ENCODE measurements at places on chromosomes 7 and 10.

DNA sequence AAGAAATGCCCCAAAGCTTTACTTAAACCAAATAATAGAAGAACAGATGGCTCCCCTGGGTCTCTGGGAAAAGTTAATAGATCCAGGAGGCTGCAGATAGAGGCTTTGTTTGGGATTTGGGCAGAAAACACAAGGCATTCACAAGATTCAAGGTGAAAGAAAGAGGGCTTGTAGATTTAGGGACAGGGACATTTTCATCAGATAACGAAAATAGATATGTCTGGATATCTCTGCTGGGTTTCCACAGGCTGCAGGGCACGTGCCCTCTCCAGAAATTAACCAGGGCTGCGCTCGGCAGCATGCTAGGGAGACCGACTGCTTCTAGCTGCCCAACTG is 14.9 kb downstream of the CARD11 start:
- DNase-seq: no peak

DNA sequence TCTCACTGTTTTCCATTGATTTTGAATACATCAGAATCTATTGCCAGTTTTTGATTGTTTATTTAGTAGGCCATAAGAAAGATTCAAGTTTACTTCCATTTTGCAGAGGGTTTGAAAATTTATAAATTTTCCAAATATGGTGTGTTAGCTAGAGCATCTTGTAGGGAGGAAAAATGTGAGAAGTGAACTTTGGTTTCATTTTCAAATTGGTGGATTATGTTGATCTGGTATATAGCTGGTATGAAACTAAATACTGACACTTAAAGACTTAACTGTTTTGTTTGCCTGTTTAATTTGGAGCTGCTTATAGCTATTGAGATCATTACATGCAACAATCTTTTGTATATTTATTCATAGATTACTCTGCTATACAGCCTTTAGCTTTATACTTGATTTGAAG is 108.1 kb downstream of the ADAM22 start:
- no peak for DNase-seq

- no peak for DNase-seq
Measured at GRCh38 chr10:22779331-22780019, 65.1 kb upstream of the PIP4K2A start.

DNA sequence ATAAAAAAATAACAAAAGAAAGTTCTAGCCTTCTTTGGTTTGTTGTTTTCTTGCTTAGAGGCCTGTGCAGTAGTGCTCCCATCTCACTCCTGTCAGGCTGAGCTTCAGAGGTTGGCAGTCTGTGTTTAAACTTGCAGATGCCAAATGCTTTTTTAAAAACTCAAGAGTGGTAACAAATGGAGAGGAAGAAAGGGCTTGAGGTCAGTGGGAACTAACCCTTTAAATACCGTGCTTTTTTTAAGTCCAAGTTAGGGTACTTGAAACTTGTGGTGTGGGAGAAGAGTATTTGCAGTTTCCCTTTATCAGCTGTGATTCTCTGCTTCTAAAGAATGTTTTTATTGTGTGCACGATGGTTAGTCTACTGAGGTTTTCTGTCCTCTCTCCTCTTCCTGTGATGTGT is 29.4 kb downstream of the ZRANB1 start:
- no peak for DNase-seq

DNA sequence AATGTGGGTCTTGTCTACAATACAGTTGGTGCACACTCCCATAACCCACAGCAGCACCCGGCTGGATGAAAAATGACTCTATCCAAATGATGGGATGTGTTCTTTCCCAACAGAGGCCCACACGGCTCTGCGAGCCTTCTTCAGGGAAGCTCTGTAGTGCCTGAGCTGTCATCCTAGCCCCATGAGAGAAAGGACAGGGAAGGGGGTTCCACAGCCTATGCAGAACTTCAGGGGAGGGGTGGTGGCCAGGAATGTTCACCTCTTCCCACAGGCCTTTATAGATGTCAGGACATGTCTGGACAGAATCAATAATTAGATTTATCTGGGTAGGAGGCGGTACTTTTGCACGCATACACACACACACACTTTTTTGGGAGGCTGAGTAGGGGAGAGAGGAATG is 109.0 kb downstream of the JCAD start:
- DNase-seq: no peak

- no peak for DNase-seq
Measured at GRCh38 chr7:121800916-121801675, 71.9 kb upstream of the PTPRZ1 start.

GRCh38 chr7:123573896-123574467 is 16.4 kb upstream of the NDUFA5 start:
- no peak for DNase-seq

DNA sequence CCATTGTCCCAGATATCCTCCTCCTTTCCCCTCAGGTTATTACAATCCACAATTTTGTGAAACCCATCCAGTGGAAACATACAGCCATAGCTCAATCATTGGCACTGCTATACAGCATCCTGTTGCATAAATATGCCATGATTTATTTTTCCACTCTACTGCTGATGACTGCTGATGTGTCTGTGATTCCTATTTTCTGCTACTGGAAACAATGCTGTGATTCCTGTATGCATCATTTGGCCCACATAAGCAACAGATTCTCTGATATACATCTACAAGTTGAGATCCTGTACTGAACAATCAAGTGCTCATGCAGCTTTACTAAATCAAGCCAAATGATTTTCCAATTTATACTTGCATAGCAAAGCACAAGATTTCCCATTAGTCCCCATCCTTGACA is 39.6 kb downstream of the CUL2 start:
- DNase-seq: no peak

- no peak for DNase-seq
Measured at GRCh38 chr7:135147899-135148721, at the start of gene TMEM140. Gene TMEM140 (plus strand): TSS chr7:135148072. CDS start chr7:135164442, 16,370 bp downstream.

GRCh38 chr7:5199841-5200240 is 9.8 kb downstream of the WIPI2 start:
- no peak for DNase-seq

DNA sequence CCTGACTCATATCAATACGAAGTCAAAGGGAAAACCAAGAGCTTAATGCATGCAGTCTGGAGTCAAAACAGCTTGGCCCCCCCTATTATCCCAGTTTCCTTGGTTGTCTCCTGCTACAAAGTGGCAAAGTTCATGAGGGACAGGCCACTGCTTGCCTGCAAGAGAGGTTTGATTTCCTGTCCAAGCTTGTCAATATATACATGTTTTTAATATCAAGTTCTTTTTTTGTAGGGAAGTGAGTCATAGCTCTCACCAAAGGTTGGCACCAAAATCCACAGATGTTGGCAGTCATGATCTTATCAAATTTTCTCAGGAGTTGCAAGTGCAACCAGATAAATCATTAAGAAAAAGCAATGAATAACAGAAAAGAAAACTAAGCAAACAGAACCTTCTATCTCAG is 176.8 kb downstream of the COBL start:
- DNase-seq: no peak

GRCh38 chr10:88042160-88043100 is 179.0 kb downstream of the PTEN start:
- DNase-seq: no peak

- no peak for DNase-seq
Measured at GRCh38 chr10:63528084-63528744, 7.0 kb downstream of the REEP3 start.

DNA sequence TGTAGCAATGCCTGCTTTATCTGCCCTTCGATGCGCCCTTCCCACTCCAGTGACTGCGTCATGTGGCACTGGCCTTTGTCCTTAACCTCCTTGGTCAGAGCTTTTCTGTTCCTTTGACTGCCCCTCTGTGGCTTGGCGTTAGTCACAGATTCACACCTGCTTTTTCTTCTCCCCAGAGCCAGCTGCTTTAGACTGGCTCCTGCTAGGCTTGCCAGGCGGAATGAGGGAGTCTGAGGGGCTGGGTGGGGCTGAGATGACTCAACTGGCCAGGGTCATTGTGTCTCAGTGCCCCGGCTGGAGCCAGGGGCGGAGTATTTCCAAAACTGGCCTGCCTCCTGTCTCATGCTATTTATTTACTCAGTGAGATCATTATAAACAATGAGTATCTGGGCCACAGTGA is 194.1 kb downstream of the EMX2 start:
- no peak for DNase-seq

GRCh38 chr7:51645702-51646298 is 329.2 kb upstream of the COBL start:
- no peak for DNase-seq

DNA sequence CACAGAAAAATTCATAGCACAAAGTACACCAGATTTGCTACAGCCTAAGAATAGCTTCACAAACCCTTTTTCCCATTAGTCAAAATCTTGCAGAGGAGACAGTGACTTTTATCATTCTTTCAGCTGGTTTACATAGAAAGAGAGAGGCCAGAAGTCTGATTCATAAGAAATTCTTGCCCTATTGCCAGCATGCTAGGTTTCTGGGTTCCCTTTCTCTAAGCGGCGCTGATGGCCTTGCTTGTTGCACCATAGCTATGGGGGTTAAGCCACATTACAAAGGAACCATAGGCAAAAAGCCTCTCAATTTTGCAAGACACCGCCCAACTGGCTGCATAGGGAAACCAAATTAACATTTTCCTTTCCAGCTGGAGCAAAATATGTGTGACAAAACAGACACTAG is 87.4 kb downstream of the ZNF467 start:
- no peak for DNase-seq

GRCh38 chr10:86169506-86170254 is 196.9 kb downstream of the GRID1 start:
- no peak for DNase-seq

- no peak for DNase-seq
Measured at GRCh38 chr10:57905861-57906260, 361.8 kb downstream of the IPMK start.

DNA sequence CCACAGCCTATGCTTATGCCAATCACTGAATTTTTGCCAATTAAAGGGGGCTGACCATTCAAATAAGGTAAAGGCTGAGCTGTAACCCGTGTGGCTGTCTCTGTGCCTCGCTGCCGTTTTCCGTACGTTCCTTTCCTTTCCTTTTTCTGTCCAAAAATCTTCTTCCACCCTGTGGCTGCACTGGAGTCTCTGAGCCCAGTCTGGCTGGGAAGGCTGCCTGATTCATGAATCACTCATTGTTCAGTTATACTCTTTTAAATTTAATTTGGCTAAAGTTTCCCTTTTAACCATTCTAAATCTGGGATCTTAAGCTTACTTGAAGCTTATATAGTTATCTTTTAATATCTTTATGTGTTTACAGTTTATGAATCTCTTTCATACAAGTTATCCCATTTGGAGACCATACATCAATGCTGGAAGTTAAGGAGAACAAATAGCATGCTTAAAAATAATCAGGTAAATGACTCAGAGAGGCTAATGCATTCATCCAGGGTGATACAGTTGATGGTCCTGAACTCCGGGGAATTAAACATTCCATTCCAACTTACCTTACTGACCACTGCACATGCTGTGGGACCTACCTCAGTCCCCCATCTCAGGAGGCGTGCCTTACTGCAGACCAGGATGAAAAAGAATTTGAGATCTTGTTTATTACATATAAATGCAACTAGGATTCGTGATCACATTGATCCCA is 385.3 kb upstream of the ADARB2 start:
- DNase-seq: no peak

DNA sequence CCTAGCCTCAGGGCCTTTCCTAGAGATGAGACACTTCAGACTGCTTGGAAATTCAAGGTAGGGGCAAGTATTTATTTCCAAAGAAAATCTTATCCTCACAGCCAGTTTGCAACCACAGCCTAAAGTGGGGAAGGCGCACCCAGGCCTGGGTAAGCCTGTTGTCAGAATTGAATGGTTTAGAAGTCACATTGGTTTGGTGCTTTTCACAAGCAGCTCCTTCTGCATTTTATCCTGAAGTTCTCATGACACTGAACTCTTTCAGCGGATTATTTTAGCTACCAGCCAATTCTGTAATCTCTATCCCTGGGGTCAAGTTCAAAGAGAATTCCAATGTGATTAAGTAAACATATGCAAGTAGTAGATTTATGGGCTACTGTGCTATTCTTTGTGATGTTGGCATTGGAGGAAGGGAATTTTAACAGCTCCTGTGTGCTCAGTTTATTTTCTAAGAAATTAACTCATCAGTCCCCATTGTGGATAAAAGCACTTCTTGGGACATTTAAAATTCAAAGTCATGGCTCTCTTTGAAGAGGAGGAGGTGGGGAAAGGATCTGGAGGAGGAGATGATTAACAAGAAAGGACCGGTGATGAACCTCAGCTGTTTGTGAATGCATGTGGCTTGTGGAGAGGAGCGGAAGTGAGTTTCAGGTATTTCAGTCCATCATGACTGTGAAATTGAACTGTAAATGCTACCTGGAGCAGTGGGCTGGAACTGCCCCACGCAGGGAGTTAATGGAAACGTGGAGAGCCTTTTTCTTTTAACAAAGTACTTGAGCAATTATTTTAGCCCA is 90.2 kb upstream of the CACUL1 start:
- no peak for DNase-seq

GRCh38 chr7:153858355-153858754 is 193.8 kb upstream of the DPP6 start:
- DNase-seq: no peak

- no peak for DNase-seq
Measured at GRCh38 chr10:64773357-64773756, 1252.2 kb downstream of the REEP3 start.

- no peak for DNase-seq
Measured at GRCh38 chr7:6533893-6534495, 17.3 kb downstream of the GRID2IP start.

DNA sequence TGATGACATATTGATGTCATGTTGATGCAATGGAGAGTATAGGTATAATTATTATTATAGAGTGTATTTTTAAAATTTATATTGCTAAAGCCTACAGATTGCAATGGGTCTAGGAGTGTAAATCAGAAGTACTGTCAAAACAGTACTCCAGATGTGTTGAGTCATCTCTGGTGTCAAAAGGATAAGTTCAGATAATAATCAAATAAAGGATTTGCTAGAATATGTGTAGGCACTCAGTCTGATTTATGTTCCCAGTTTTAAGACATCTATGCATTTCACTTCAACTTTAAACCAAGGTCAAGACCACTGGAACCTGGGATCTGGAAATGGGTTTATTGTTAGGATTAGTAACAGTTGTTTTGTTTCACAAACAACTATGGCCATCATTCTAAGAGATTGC is 342.3 kb upstream of the BMPER start:
- DNase-seq: no peak

- DNase-seq: no peak
Measured at GRCh38 chr7:147400221-147400689, 1190.3 kb upstream of the C7orf33 start.

DNA sequence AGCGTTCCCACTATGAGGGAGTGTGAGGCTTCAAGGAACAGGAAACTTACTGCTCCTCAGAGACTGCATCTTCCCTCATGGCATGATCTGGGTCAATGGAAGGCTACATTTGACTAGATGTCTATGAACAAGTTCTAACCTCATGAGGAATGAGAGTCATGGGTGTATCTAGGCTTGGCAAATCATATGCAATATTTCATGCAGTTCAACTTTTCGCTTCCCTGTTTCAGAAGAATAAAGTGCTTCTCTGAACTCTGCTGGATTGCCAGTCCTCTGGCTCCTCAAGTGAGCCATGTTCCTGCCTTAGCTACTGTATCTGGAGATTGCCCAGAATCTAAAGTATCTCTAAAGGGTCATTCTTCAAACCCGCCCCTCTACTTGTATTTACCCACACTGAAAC is 54.3 kb upstream of the SEMA3A start:
- no peak for DNase-seq
